Activated naive CD4-positive, alpha-beta T cell (primary cell): ENCODE measurements at places on chromosomes 7 and 10.

GRCh38 chr10:85995791-85996190 is 370.8 kb downstream of the GRID1 start:
- no peak for DNase-seq

DNA sequence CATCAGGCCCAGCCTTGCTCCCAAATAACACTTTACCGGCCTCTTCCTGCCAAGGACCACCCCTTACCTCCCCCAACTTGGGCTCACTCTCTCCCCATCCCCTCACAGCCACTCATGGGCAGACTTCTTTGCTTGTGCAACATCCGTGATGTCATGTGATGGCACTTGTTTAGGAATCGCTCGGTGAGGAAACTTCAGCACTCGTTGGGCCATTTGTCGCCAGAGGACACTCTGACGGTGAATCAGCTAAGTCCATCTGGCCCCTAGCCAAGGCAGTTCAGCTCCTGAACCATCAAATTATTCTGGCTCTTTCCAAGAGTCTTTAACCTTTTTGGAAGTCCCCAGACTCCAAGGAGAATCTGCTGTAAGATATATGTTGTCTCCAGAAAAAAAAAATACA is 19.2 kb downstream of the BTBD16 start:
- DNase-seq: no peak

DNA sequence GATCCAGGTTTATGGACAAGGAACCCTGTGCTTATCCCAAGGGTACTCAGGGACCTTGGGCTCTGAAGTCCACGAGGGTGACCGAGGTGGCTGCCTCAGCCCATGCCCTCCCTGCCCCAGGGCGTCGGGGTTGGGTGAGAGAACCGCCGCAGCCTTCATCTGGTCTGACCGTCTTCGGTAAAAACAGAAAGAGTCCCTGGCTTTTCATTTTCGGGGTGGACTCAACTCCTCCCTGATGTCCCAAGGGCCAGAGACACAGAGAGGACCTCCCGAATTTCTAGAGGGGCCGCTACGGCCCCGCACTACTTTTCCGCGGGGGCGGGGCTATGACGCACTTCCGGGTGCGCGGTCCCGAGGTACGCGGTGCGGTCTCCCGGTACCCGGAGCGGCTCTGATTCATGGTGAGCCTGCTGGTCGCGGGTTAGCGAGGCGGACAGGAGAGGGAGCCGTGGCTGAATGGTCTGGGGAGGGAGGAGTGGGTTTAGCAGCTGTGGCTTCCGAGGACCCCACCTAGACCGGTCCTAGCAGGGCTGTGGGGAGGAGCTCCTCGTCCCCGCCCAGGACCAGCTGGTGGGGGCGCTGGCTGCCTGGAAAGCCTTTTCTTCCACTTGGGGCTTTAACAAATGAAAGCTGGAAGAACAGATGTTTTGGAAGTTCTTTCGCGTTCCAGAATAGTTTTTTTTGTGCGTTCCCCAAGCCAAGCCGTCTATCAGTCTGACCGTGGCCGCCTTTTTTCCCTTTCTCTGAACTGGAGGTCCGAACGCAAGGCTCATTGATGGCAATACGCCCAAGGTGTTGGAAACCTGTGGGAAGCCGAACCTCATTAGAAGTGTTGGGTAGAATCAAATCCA is at the start of gene ZSCAN21:
Gene ZSCAN21, plus strand, starts transcription at position 334 of the 851 bp plus-strand sequence. CDS start 7,233 bp downstream, outside the sequence.
- peak; percentile 64 for DNase-seq

- no peak for DNase-seq
Observed at GRCh38 chr7:128743112-128743772, 4.1 kb downstream of the CALU start.

GRCh38 chr7:66957595-66958290 is 36.7 kb downstream of the TMEM248 start:
- no peak for DNase-seq

DNA sequence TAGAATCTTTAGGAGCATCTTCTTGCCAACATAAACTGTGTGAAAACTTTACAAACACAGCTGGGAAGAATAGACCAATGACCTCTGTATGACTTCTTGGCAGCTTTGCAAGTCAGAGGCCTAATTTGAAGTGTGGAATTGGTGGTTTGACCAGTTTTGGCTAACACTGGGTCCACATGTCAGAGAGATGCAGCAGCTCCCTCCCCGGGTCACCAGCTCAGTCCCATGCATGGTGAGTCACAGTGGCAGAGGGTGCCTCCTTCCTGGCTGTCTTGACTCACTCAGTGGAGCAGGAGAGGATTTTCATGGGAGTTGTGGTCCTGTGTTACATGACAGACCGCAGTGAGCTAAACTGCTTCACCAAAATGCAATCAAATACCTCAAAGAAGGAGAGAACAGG is 8.2 kb upstream of the STARD3NL start:
- no peak for DNase-seq

- no peak for DNase-seq
Observed at GRCh38 chr7:19557726-19558465, 150.9 kb downstream of the POLR1F start.

- DNase-seq: no peak
Observed at GRCh38 chr7:99339595-99339994, 13.9 kb downstream of the ARPC1A start.

GRCh38 chr7:12866207-12866606 is 178.8 kb downstream of the ARL4A start:
- DNase-seq: no peak

DNA sequence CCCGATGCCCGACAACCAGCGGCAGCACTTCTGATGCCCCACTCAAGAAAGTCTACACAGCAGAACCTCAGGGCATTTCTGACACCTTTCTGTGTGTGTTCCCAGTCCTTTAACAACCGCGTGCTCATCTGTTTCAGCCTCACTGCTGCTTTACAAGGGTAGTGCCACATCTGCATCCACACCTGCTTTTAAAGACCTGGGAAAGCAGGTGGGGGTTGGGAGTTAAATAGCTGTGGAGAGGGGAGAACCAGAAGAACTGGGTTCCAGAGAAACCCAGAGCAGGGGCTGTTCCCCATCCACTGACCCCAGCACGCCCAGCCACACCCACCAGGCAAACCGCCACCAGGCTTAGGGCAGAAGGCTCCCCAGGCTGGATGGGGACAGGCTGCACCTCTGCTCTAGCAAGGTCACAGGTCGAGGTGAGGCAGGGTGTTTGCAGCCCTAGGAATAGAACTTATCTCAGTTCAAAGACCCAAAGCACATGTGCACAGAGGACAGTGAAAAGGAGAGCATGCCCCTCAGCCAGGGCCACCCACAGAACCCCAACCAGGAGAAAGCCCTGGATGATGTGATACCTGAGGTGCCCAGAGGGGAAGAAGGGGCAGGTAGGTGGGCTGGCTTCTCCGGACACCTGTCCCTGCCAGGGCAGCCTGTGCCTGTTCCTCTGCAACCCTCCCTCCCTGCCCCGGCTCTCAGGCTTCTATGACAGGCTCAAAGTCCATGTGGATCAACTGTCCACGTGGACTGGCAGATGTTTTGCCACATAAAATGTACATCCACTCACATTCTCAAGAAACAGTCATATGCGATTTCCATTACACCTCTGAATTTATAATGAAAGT is 51.3 kb downstream of the COBL start:
- no peak for DNase-seq

DNA sequence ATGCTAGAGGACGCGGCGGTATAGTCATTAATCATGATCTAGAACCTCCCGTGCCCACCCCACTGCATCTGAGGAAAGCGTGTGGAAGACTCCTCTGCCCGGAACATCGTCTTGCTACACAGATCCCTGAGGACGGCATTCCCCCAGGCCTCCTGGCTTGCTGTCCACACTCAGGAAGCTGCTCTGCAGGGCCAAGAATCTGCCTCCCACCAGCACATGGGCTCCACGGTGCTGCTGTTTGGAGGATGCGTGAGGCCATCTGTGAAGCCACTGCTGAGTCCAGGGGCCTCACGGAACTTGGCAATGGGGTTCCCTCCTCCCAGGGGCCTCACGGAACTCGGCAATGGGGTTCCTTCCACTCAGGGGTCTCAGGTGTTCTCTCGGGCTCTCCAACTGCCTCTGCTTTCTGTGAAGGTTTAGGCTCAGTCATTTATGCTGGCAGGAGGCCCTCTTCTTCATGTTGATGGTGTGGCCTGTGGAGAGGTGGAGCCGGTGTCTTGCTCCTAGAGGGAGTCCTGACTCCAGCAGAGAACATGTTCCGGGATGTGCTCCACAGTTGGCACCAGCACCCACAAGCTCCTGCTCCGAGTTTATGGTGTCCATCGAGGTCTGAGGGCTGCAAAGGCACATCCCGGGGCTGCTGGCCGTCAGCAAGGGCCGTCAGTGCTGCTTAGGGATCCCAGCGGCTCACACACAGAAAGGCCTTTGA is 273.3 kb downstream of the DNAJB6 start:
- DNase-seq: no peak

DNA sequence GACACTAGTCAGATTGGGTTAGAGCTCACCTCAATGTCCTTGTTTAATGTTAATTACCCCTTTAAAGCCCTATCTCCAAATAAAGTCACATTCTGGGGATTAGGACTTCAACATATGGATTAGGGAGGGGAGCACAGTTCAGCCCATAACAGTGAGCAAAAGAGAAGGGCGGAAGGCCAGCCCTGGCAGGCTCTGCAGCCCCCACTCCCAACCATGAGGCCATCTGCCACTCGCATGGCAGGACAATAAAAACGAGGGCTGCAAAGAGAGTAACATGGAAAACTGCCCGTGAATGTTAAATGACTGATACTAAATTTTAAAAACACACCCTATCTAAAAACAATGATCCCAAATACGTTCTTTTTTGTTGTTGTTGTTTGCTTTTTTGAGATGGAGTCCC is 38.7 kb downstream of the RGS10 start:
- DNase-seq: no peak

DNA sequence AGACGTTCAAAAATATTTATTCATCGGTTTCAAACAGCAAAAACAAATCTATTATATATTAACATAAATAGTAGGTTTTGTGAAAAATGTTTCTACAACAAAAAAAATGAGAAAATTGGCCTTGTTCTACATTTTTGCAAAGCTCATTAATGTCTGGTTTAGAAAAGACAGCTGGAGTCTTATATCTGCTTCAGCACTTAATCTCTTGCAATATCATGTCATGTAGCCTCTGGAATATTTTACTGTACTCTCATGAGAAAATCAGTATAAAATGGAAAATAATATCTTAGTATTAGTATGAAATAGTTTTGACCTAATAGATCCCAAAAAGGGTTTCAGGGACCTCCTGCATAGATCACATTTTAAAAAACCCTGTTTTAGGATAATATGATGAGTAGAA is 326.6 kb downstream of the ARL4A start:
- DNase-seq: no peak

DNA sequence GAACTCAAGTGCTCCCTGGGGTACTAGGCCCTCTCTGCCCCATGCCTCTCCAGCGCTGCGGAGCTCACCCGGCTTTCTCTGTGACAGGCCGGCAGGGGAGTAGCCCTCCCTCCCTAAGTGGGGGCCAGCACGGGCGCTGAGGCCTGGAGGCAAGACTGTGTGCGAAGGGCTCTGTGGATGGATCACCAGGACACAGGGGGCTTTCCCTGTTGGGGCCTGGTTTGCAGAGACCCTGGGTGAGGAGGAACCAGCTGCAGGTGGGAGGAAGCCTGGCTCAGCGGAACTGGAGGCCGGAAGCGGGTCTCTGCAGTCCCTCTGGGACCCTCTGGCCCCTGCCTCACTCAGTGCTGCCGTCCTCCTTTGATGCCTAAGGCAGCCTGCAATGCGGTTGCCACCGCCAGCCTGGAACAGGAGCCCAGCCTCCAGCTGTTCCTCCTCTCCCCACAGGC is 106.0 kb downstream of the CYTH3 start:
- no peak for DNase-seq

DNA sequence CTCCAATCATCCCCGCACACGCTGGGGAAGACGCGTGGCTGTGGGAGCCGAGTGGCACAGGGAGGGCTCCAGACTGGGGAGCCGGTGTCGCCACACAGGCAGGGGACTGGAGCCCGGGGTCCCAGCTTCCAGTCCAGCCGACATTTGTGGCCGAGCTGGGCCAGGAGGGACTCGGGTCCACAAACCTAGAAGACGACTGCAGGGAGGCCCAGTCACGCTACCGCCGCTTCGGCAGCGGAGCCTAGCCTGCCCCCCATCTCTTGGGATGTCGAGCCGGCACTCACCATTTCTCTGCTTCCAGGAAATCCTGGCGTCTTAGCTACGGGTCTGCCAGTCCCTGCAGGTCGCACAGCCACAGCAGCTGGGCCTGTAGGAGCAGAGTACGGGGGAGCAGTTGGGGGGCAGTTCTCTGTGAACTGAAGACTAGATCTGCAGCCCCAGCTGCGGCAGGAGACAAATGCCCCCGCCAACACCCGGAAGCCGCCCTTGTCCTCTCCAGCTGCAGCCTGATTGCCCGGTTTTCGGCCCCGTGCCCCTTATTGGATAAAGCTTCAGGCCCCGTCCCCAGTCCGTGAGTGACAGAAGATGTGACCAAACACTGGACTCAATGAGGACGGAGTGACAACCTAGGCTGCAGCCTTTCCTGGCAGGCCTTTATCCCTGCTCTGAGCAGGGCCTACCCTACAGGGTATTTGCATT is 270.7 kb downstream of the ZNF33B start:
- DNase-seq: no peak

GRCh38 chr7:40306596-40306995 is 171.8 kb downstream of the SUGCT start:
- DNase-seq: no peak

DNA sequence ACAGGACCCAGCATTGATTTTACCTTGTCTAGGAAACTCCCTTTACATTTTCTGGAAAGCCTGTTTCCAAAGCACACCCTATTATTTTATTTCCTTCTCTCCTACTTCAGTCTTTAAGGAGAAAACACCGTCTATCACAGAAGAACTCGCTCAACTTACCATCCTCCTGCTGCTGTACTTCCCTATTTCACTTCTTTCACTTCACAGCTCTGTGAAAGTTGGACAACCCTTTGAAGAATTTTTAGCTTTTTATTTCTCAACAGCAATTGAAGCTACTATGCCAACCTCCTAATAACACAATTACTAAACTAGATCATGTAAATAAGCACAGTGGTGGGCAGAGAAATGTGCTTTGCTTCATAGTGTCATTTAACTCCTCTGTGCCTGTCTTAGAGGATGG is 166.5 kb downstream of the TFEC start:
- no peak for DNase-seq

DNA sequence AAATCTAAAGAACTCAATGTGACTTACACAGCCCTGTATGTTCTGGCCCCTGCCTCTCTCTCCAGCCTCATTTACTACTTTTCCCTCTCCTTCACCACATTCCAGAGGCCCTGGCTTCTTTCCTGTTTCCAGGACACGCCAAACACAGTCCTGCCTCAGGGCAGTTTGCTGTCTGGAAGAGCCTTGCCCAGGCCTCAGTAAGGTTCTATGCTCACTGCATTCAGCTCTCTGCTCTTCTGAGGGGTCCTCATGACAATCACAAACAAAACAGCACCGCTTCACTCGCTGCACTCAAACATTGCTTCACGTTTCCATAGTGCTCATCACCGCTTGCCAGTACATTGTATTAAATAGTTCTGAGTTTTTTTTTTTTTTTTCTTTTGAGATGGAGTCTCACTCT is 35.1 kb upstream of the GARS1 start:
- DNase-seq: no peak
